ENCODE measurements at places on chromosomes 16 and 17.

DNA sequence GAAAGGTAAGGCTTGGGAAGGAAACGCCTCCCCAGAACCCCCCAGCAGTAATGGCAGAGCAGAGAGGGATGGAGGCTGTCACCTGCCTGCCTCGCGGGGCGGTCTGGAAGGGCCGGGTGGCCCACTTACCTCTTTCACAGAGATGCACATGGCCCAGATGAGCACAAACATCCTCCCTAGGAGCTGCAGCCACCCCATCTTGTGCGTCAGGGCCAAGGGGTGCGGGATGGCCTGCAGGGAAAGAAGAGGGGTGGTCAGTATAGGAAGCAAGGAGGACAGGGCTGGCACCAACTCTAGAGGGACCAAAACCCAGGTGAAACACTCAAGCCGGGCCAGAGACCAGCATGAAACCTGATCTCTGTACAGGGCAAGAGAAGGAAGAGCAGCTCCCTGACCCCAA is 29.7 kb downstream of the TRPV3 start:
- DNase-seq: no peak

DNA sequence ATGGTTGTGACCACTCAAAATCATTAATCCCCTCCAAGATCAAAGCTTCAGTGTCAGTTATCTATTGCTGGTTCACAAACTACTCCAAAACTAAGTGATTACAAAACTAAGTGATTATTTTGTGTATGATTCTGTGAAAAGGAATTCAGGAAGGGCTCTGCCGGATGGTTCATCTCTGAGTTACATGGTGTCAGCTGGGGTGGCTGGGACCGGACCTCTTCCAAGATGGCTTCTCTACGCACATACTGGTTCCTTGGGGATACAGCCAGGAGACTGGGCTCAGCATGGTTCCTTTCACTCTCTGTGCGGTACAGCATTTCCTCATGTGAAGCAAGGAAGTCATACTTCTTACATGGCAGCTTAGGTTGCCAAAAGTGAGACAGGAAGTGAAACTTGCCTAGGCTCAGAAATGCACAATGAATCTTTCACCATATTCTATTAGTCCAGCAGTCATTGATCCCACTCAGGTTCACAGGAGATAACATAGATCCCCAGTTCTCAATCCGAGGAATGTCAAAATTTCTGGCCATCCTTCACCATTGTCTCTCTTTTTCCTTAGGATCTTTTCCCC is 97.9 kb upstream of the IRX6 start:
- no peak for DNase-seq

GRCh38 chr16:17744921-17745572 is 274.3 kb upstream of the XYLT1 start:
- no peak for DNase-seq

DNA sequence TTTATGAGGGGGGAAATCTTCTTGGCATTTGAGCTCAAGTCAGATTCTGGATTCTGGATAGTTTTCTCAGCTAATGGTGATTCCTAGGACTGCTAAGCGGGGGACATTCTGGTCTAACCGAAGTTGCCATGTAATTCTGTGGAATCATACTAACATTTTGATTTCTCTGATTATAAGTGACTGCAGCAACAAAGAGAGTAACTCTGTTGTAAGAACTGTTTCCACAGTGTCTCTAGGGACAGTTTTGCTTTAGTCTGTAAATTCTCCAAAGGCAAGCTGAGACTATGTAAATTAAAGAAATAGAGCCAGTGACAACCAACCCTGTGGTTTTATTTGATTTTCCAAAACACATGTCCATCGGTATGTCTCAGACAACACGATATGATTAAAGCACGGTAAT is 286.2 kb downstream of the IRX3 start:
- no peak for DNase-seq

GRCh38 chr17:6358131-6358530 is 76.8 kb downstream of the AIPL1 start:
- DNase-seq: no peak

- no peak for DNase-seq
These were observed 1.1 kb downstream of the RARA start for GRCh38 chr17:40309949-40310510.

- no peak for DNase-seq
These were observed 53.0 kb downstream of the RPA1 start for GRCh38 chr17:1882836-1883235.

GRCh38 chr16:10937068-10937859 is 5.0 kb downstream of the DEXI start:
- DNase-seq: no peak

- no peak for DNase-seq
These were observed 9.4 kb upstream of the ATP2A3 start for GRCh38 chr17:3973495-3974137.

- DNase-seq: no peak
These were observed 8.5 kb downstream of the TEKT1 start for GRCh38 chr17:6823011-6823442.

GRCh38 chr16:85195900-85196772 is 83.9 kb upstream of the CIBAR2 start:
- DNase-seq: no peak

DNA sequence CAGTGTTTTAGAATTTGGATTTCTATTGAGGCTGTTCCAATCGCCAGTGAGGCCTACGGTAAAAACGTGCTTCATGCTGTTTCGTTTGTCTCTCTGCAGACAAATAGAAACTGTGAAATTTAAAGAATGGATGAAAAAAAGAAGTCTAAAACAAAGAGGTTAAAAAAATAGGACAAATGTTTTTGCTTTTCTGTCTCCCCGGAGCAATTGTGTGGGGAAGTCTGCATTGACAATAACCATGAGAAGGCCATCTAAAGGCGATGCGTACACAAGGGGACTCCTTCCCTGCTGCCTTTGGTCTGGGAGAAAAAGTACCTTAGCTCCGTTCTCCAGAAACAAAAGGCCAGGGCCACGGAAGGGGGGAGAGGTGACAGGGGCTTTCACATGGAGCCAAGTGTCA is 4.6 kb upstream of the ZFHX3 start:
- no peak for DNase-seq

DNA sequence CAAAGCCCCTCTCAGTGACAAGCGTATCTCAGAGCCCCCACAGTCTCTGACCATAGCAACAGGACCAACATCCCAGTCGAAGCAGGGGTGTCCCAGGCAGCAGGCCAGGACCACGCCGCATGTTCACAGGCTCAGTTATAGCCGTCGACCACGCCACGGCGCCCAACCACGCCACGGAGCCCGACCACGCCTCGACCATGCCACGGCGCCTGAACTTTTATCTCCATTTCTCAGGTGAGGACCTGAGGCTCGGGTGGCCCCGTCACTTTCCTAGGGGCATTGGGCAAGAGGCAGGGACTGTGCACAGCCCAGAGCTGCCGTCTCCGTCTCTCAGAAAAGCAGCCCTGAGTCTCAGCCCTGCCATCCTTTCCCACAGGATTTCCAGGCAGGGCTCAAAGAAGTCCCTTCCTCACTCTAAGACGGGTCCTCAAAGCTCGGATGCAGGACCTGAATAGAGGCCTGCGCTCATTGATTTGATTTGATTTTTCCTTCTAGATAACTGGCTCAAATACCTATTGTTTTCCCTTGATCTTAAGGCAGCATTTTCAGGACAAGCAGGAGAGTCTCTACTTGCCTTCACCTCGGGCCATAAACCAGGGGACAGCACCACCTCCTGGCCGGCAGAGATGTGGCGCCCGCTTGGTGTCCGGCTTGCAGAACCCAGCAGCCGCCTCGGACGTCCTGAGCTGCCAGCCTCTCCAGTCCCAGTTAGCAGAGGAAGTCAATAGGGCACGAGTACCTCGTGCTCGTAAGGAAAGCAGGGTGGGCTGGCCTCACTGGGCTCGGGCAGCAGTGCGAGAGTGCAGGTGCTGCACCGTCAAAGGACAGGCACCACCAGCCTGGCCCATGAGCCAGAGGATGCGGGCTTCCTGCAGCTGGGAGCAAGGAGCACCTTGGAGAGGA is 38.8 kb downstream of the C16orf95 start:
- no peak for DNase-seq

GRCh38 chr17:4293572-4293971 is 29.8 kb upstream of the ANKFY1 start:
- DNase-seq: no peak

DNA sequence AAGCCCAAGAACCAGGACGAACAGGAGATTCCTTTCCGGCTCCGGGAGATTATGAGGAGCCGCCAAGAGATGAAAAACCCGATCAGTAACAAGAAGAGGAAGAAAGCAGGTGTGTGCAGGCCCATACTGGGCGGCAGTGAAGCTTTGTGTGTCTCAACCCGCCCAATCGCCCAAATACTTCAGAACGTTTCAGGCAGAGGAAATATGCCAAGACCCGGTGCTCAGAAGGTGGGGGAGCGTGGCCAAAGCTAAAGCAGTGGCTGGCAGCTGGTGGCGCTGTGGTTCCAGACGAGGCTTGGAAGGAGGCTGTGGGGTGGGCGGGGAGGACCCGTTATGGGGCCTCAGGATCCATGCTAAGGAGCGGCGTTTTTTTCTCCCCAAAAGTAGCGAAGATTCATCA is 1.2 kb downstream of the CCDC137 start:
- no peak for DNase-seq

DNA sequence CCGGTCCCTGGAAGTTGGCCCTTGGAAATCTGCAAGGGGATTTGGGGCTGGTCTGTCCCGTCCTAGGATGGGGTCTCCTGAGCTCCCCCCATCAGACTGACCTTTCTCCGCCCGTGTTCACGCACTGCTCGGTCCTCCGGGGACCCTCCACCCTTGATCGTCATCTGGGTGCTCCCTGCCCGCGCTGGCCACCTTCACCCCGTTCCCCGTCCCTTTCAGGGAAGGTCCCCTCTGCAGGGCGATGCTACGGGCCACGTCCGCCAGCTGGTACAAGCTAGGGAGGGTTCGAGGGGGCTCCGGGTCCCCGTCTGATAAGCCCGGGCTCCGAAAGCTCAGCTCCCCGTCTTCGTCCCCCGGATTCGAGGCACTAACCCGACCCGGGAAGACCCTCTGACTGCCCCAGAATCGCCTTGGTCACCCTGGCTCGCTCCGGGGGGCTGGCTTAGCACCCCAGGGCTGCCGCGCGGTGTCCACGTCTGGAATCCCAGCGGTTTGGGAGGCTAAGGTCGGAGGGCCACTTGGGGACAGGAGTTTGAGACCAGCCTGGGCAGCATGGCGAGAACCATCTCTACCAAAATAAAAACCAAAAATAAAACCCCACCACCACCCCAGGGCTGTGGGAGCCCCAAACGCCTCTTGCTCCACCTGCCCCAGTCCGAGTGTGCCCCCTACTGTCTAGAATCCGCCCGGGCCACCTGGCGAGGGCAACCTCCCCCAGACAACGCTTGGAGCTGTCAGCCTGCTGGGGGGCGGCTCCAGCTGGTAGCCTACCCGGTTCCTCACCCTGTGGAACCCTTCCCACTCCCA is 1.1 kb upstream of the SLC43A2 start:
- DNase-seq: no peak

DNA sequence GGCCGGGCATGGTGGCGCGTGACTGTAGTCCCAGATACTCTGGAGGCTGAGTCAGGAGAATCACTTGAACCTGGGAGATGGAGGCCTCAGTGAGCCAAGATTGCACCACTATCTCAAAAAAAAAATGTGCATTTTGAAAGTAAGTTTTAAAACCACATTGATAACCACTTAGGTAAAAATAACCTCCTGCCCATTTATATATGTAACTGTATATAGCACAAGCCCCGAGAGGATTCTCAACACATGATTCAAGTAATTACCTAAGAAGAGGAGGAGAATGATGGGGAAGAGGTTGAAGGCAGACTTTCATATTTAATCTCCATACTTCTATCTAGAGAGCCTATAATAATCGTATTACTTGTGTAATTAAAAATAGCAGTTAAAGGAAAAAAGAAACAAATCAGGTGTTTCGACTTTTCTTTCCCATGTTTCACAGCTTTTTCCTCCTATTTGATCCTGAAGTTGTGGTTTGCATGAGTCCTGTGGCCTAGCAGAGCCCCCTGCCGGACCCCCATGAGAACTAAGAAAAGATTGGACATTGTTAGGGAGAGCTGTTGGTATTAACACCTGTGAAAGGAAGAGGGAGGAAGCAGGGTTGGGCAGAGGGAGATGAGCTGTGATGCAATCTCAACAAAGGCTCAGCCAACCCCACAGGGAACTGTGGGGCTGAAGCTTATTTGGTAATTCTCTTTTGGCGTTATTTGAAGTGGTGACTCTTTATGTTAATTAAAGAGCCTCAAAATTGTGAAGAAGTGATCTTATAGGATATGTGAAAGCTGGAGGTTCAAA is 22.1 kb downstream of the PMFBP1 start:
- no peak for DNase-seq

DNA sequence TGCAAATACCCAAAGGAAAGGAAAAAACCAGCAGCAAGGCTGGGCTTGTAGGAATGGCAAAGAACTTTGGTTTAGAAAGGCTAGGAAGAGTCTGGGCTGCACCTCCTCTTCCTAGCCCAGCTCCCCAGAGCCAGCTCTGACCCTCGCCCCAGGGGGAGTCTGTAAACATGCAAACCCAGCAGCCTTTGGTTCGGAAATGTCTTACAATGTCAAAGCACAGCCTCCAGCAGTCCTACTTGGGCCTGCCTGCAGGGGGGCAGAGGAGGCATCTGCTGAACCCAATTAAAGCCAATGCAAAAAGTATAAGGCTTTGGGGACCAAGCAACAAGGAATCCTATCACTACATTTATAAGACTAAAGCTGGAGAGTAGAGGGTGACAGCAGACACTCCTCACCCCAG is 5.0 kb upstream of the FTSJ3 start:
- DNase-seq: no peak

DNA sequence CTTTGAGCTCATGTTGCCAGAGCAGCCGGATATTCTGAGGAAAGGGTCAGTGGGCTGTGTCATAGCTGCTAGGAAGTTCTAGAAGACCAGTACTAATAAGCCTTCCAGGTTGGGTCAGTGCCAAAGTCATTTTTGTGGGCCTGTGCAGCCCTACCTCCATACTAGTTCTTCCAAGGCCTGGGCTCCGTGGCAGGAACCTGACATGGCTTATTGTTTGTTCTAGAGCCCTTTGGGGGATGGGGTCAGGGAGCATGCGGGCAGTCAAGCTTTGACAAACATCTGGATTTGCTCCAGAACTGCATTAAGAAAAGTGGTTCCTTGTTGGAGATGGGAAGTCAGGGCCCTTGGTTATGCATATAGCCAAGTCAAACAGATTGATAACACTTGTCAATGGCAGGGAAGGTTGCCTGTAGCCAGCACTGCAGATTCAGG is 7.6 kb downstream of the ALKBH5 start:
- no peak for DNase-seq

GRCh38 chr17:79864147-79864546 is 24.9 kb upstream of the CBX4 start:
- no peak for DNase-seq

- DNase-seq: no peak
These were observed 40.4 kb upstream of the NOS2 start for GRCh38 chr17:27840688-27841087.

GRCh38 chr17:33522623-33523022 is 229.5 kb upstream of the ASIC2 start:
- DNase-seq: no peak
